Naive thymus-derived CD8-positive, alpha-beta T cell (primary cell): ENCODE measurements at places on chromosomes 11 and 22. TPM values are rescaled to one million over a fixed set of nuclear protein-coding genes. Genes with fewer than 3 reads are reported as not detected.

The TMEM45B gene
- total RNA-seq: 4.7 TPM

The SLC25A18 gene
- not detected for total RNA-seq

- no peak for DNase-seq
Measured at GRCh38 chr11:92941676-92942571, 27.5 kb upstream of the MTNR1B start.

The LARGE2 gene
- 5.6 TPM for total RNA-seq

DNA sequence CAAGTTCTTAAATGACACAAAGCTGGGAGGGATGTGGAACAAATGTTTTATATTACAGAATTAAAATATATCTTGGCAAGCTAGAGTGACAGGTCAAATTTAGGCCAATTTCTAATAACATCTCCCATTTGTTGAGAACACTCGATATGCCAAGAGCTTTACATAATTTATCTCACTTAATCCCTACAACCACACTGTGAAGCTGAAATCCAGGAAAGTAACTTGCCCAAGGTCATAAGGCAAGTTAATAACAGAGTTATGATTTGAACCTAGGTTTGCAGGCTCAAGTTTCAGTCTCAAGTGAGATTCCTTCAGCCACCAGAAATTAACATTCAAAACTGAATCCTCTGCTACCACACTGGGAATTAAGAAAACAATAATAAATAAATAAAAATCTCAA lies 38.3 kb downstream of the RAB30 start:
- DNase-seq: no peak

GRCh38 chr11:4593739-4594138 lies at the start of gene OR52I1:
OR52I1 (plus strand) TSS chr11:4594039; CDS start chr11:4594039, 0 bp downstream.
- no peak for DNase-seq

DNA sequence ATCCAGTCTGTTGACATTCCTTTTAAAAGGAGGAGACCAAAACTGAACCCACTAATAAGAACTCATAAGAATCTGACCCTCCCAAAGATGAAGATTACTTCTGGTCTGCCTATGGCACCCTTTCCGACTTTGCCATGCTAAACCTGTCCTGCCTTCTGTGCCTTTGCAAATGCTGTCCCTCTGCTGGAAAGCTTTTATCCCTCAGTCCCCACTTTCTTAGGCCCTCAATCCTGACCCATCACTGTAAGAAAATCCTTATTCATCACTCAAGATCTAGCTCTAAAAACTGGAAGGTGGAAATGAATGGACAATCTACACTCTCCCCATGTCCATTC lies 10.4 kb downstream of the MPZL3 start:
- DNase-seq: no peak

- no peak for DNase-seq
Measured at GRCh38 chr22:19120829-19121630, 1.2 kb downstream of the DGCR2 start.

- DNase-seq: no peak
Measured at GRCh38 chr11:77063407-77063806, 3.4 kb upstream of the CAPN5 start.

GRCh38 chr11:122647736-122648275 lies 7.7 kb upstream of the UBASH3B start:
- DNase-seq: no peak
